NCI-H69 (cell line): ENCODE measurements at places on chromosomes 7 and 10.

- no peak for DNase-seq
These were observed 64.8 kb upstream of the IGFBP3 start for GRCh38 chr7:45985902-45986301.

GRCh38 chr7:111433426-111433825 lies 128.9 kb downstream of the IMMP2L start:
- DNase-seq, result no peak

DNA sequence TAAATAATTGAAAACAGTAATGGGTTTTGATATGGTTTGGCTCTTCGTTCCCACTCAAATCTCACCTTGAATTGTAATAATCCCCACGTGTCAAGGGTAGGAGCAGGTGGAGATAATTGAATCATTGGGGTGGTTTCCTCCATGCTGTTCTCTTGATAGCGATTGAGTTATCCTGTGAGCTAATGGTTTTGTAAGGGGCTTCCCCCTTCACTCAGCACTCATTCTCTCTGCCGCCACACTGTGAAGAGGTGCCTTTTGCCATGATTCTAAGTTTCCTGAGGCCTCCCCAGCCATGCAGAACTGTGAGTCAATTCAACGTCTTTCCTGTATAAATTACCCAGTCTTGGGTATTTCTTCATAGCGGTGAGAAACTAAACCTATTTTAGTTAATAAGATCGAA lies 551.7 kb upstream of the POT1 start:
- no peak for DNase-seq

DNA sequence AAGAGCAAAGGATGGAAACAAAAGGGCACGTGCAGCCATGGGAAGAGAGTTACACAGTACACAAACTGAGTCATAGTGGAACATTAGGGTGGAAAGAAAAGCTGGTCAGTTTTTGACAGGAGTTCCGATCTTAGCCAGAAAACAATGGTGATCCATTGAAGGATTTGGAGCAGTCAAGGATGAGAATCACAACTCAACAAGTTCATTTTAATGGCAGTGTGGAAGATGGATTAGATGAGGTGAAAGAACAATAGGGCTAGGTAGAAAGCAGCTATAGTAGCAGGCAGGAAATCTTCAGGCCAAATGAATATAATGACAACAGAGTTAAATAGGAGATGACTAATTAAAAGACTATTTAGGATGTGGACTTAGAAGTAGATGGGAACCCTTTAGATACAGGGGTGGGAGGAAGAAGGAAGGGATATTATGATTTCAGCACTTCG lies 136.3 kb downstream of the DOCK4 start:
- peak; percentile 41 for DNase-seq

GRCh38 chr10:58648131-58648530 lies 135.5 kb downstream of the BICC1 start:
- DNase-seq, result no peak

- no peak for DNase-seq
These were observed 208.9 kb downstream of the EBF3 start for GRCh38 chr10:129755158-129755591.
